ENCODE measurements at places on chromosomes 11 and 22. TPM values are rescaled to one million over a fixed set of nuclear protein-coding genes. Genes with fewer than 3 reads are reported as not detected.

DNA sequence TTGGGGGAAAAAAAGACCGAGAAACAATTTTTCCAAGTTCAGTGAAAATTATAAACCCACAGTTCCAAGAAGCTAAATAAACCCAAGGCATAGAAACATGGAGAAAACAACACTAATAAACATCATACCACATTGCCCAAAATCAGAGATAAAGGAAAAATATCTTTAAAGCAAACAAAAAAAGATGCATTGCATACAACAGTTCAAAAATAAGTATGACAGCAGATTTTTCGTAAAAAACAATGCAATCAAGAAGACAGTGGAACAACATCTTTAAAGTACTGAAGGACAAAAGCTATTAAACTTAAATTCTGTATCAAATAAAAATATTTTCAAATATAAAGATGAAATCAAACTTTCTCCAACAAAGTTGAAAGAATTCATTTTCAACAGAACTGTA is 921.3 kb downstream of the METTL15 start:
- no peak overlapping the region for H3K27ac ChIP-seq
- no peak for DNase-seq
- no peaks in the 10 kb centered on the region for H3K36me3 ChIP-seq
- H3K4me3 ChIP-seq = no peak overlapping the region

Gene GGTLC2
- not detected for polyA plus RNA-seq

Gene CALCB
- polyA plus RNA-seq = 0.20 TPM

DNA sequence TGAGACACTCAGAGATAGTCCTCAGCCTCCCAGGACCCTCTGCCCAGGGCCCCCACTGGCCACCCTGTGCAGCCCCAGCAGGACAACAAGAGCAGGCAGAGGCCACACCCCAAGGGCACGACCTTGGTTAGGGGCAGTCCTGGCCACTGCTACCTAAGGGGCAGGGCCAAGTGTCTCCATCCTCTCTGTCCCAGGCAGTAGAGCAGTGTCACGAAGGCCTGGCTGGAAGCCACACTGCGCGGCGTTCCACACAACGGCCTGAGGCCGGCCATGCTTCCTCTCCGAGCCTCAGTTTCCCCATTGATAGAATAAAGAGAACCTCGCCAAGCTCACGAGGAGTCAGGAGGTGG is 1074.3 kb downstream of the BRD1 start:
- no peaks in the 10 kb centered on the region for H3K4me1 ChIP-seq
- H3K36me3 ChIP-seq = no peaks in the 10 kb centered on the region
- no peaks in the 10 kb centered on the region for H3K27me3 ChIP-seq

Gene APOL6
- polyA plus RNA-seq = 1.0 TPM

GRCh38 chr11:131109257-131109656 is 193.0 kb upstream of the SNX19 start:
- no peaks in the 10 kb centered on the region for H3K4me1 ChIP-seq
- no peak overlapping the region for H3K27ac ChIP-seq
- no peaks in the 10 kb centered on the region for H3K36me3 ChIP-seq
- no peaks in the 10 kb centered on the region for H3K27me3 ChIP-seq
- no peak for DNase-seq

DNA sequence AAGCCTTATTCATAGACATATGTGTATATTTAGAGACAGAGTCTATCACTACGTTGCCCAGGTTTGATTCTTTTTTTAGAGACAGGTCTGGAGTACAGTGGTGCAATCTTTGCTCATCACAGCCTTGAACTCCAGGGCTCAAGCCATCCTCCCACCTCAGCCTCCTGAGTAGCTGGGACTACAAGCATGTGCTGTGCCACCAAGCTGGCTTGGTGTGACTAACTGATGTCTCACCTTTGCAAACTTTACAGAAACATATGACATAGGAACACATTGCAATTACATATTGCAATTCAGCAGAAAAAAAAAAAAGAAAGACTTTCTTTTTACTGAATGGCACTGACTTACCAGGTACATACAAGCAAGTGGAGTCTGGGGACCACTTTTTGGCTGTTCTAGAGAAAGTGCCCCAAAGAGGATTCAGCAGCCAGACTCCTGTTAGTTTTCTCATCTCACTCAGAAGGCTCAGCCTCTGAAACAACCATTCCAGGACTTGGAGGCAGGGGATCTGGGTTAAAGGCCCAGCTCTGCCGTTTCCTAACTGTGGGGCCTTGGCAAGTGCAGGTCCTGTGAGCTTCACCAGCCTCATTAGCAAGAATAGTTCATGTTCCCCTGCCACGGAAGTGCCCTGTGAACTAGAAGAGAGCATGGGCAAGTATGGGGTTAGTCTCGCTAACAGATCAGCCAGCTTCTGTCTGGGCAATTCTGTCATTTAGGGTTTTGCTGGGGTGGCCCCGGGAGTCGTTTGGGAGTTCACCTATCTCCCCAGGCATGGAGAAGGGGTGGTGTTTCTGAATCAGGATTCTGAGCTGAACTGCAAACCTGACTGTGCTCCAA is 11.3 kb upstream of the NFAM1 start:
- peaks cover 6% of the 10 kb centered on the region for H3K4me1 ChIP-seq
- no peaks in the 10 kb centered on the region for H3K27me3 ChIP-seq
- no peak for DNase-seq
- H3K36me3 ChIP-seq = no peaks in the 10 kb centered on the region
- peak overlapping the region; percentile 9 for H3K27ac ChIP-seq

DNA sequence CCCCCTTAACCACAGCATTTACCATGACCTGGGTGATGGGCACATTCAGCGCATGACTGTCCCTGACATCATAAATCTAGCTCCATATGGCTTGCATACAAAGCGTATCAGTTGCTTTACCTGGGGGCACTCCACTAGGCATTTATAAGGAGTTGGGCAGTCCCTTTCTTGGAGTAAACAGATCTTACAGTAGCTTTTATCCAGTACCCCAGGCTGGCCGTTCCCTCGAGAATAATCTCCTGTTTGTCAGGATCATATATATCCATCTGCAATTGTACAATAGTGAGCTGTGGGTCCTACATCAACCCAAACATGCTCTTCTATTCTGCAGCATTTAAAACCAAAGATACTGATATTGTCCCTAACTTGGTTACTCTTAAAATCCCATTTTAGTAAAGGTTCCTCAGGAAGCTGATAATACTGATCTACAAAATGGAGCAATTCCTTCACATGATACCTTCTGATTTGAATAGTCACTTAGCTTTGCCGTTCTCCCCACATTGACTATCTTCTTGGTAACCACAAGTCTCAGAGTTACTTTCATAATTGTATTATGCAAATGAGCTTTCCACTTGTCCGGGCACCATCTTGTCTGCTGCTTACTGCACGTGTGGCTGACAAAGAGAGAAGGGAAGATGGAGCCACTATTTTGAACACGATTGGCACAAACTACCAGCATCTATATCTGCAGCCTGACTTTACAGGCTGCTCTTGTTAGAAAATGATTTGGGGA is 205.0 kb downstream of the CWF19L2 start:
- no peaks in the 10 kb centered on the region for H3K36me3 ChIP-seq
- H3K27me3 ChIP-seq = no peaks in the 10 kb centered on the region
- H3K4me1 ChIP-seq = no peaks in the 10 kb centered on the region

- no peak for DNase-seq
- H3K4me3 ChIP-seq = no peak overlapping the region
- no peaks in the 10 kb centered on the region for H3K27me3 ChIP-seq
Measured at GRCh38 chr11:19493446-19494213, 219.0 kb upstream of the NAV2 start.

Gene PANX3
- polyA plus RNA-seq = not detected

Gene DGAT2
- 1.2 TPM for polyA plus RNA-seq

Gene PDGFB
- polyA plus RNA-seq = 5.2 TPM

Gene HTR3B
- polyA plus RNA-seq = 0.01 TPM

GRCh38 chr11:24615451-24616160 is 118.8 kb downstream of the LUZP2 start:
- H3K36me3 ChIP-seq = no peaks in the 10 kb centered on the region
- no peak for DNase-seq
- no peaks in the 10 kb centered on the region for H3K4me1 ChIP-seq
- H3K27ac ChIP-seq = no peak overlapping the region

- no peaks in the 10 kb centered on the region for H3K4me1 ChIP-seq
- peaks cover 56% of the 10 kb centered on the region for H3K27me3 ChIP-seq
- no peak for DNase-seq
- H3K4me3 ChIP-seq = peak overlapping the region; percentile 50
- no peaks in the 10 kb centered on the region for H3K36me3 ChIP-seq
Measured at GRCh38 chr22:50599816-50600455, 657 bp upstream of the MAPK8IP2 start.

GRCh38 chr22:23225724-23226496 is 45.6 kb downstream of the BCR start:
- H3K27me3 ChIP-seq = no peaks in the 10 kb centered on the region
- H3K4me3 ChIP-seq = no peak overlapping the region

Gene SCT
- 0.44 TPM for polyA plus RNA-seq

Gene TRIM6
- polyA plus RNA-seq = 0.36 TPM

GRCh38 chr22:19691721-19692341 is 22.5 kb upstream of the SEPTIN5 start:
- H3K4me3 ChIP-seq = peak overlapping the region; percentile 25
- H3K36me3 ChIP-seq = no peaks in the 10 kb centered on the region
- H3K27ac ChIP-seq = no peak overlapping the region
- no peak for DNase-seq
- H3K4me1 ChIP-seq = no peaks in the 10 kb centered on the region

DNA sequence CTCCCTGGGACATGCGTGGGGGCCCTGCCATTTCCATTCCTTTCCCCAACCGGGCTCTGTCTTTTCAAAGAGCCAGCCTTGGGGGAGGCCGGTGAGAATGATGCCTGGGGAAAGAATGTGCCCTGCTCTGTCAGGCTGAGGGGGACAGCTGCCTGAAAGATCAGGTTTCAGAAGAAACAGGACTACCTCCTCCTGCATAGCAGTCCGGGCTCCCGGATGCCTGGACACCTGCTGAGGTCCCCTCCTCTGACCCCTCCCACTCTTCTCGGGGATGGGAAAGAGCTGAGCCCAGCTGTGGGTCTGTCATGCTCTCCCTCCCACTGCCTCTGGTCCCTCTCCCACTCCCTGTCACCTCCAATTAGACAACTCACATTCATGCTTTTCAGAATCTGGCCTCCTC is 41.8 kb upstream of the CDON start:
- no peaks in the 10 kb centered on the region for H3K4me1 ChIP-seq
- no peaks in the 10 kb centered on the region for H3K27me3 ChIP-seq
- DNase-seq = no peak
- no peak overlapping the region for H3K27ac ChIP-seq
- H3K4me3 ChIP-seq = no peak overlapping the region

- DNase-seq = no peak
- H3K36me3 ChIP-seq = peaks cover 11% of the 10 kb centered on the region
- no peak overlapping the region for H3K27ac ChIP-seq
Measured at GRCh38 chr22:20815477-20816050, 41.7 kb downstream of the SERPIND1 start.

DNA sequence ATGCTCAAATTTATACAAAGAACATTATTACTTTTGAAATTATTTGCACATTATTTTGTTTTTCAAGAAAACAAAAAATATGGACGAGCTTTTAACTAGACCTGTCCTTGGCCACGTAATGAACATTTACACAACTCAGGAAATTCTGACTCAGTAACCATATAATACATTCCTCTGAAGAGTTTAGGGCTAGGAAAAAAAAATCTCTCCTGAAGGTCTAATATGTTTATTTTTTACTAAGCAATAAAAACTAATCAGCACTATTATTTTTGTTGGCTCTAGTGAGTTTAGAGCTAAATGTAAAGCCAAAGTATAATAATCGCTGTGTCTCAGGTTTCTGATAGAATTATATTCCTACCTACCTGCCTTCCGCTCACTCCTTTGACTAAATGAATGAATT is 187.5 kb downstream of the SWAP70 start:
- H3K4me3 ChIP-seq = no peak overlapping the region
- DNase-seq = no peak
- H3K36me3 ChIP-seq = peaks cover 14% of the 10 kb centered on the region
- H3K27me3 ChIP-seq = no peaks in the 10 kb centered on the region

Gene GTSE1
- polyA plus RNA-seq = 0.04 TPM

DNA sequence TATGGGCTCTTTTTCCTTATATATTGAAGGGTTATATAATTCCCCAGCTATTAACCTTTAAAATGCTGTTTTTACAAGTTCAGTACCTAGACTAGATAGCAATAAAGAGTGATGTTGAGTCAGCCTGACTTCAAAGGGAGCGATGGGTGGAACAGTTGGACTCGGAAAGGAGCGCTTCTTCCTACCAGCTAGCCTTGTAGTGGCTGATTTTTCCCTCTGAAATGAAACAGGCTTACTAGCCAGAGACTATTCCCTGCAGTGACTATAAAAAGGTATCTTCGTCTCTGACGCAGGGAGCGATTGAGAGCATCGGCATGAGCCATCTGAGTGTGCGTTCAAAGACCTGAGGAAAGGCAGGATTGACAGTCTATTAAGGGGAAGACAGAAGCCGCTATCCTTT is 66.0 kb upstream of the GRAMD1B start:
- no peak overlapping the region for H3K27ac ChIP-seq
- DNase-seq = no peak
- H3K27me3 ChIP-seq = peaks cover 21% of the 10 kb centered on the region

Gene MOV10L1
- not detected for polyA plus RNA-seq

Gene ACER3
- polyA plus RNA-seq = 1.1 TPM

GRCh38 chr22:35325209-35325608 is 25.5 kb downstream of the TOM1 start:
- H3K27ac ChIP-seq = no peak overlapping the region
- no peak for DNase-seq
- H3K36me3 ChIP-seq = peaks cover 6% of the 10 kb centered on the region
- peaks cover under 1% of the 10 kb centered on the region for H3K4me1 ChIP-seq
- no peaks in the 10 kb centered on the region for H3K27me3 ChIP-seq

DNA sequence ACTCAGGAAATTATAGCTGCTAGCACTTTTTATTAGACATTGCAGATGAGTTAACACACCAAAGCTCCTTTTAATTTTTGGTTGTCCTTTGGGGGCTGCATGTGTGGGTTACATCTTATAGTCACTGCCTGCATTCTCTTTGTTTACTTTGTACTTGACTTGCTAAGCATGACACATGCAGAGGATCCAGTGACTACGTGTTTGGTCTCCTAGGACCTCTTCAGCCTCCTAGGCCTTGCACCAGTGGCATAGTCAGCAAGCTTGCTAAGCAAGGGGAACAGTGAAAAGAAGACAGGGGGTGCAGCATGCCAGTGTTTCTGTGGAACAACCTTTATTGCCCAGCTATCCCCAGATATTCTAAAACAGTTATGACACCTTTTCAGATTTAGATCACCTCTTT is 108.2 kb downstream of the PAX6 start:
- H3K27ac ChIP-seq = no peak overlapping the region
- H3K36me3 ChIP-seq = no peaks in the 10 kb centered on the region
- H3K4me3 ChIP-seq = no peak overlapping the region
- no peaks in the 10 kb centered on the region for H3K27me3 ChIP-seq

Gene SIPA1
- polyA plus RNA-seq = 17.4 TPM

GRCh38 chr22:47152938-47153337 is 390.5 kb downstream of the TBC1D22A start:
- H3K36me3 ChIP-seq = no peaks in the 10 kb centered on the region
- H3K4me3 ChIP-seq = no peak overlapping the region
- H3K27me3 ChIP-seq = no peaks in the 10 kb centered on the region

- H3K36me3 ChIP-seq = peaks cover 91% of the 10 kb centered on the region
- H3K27ac ChIP-seq = no peak overlapping the region
- no peaks in the 10 kb centered on the region for H3K27me3 ChIP-seq
- H3K4me1 ChIP-seq = peaks cover 5% of the 10 kb centered on the region
Measured at GRCh38 chr11:11884774-11885481, 43.2 kb downstream of the USP47 start.

- H3K4me1 ChIP-seq = no peaks in the 10 kb centered on the region
- DNase-seq = no peak
- no peaks in the 10 kb centered on the region for H3K27me3 ChIP-seq
- no peaks in the 10 kb centered on the region for H3K36me3 ChIP-seq
- H3K4me3 ChIP-seq = no peak overlapping the region
Measured at GRCh38 chr11:32161293-32161692, 70.4 kb downstream of the RCN1 start.

GRCh38 chr11:13984616-13985450 is 22.3 kb downstream of the SPON1 start:
- H3K4me1 ChIP-seq = no peaks in the 10 kb centered on the region
- no peaks in the 10 kb centered on the region for H3K27me3 ChIP-seq
- H3K4me3 ChIP-seq = no peak overlapping the region
- no peaks in the 10 kb centered on the region for H3K36me3 ChIP-seq

Gene SNX19
- 21.4 TPM for polyA plus RNA-seq

Gene SCGB1D2
- 0.73 TPM for polyA plus RNA-seq
